ENCODE measurements at places on chromosomes 13 and 19.

DNA sequence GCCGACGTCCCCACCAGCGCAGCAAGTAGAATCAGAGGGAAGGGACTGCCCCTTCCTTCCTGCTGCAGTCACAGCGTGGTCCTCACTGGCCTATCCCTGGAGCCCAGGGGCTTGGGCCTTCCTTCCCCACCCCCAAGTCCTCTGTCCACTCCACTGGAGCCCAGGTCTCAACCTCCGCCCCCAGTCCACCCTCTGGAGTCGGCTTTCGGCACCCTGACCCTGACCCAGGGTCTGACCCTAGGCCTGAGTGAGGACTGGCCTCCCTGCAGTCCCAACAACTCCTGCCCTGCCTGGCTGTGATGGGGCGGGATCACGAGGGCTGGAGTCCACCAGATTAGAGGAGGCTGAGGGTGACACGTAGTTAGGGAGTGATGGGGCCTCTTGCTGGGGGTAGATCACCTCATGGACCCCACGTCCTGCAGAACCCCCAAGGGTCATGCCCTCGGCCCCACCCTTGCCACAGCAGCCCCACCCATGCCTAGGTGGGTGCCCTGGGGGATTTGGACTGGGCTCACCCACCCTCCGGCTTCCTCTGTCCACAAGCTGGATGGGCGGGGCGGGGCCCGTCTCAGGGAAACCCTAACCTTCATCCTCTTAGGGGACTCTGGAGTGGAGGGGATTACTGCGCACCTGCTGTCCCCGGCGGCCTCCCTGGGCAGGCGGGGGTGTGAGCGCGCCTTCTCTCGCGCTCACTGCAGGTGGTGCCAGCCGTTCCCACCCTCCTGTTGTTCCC is 3.8 kb downstream of the RAX2 start:
- no peak for DNase-seq

DNA sequence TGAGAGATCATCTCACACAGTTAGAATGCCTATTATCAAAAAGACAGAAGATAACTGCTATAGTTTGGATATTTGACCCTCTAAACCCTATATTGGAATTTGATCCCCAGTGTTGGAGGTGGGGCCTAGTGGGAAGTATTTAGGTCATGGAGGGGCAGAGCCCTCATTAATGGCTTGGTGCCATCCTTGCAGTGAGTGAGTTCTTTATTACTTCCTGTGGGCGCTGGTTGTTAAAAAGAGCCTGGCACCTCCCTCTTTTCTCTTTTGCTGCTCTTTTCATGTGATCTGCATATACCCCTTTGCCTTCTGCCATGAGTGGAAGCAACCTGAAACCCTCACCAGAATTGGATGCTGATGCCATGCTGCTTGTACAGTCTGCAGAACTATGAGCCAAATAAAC is 66.8 kb downstream of the TDRD3 start:
- DNase-seq: no peak

- no peak for DNase-seq
These were observed 1.4 kb upstream of the LRG1 start for GRCh38 chr19:4541114-4541805.

DNA sequence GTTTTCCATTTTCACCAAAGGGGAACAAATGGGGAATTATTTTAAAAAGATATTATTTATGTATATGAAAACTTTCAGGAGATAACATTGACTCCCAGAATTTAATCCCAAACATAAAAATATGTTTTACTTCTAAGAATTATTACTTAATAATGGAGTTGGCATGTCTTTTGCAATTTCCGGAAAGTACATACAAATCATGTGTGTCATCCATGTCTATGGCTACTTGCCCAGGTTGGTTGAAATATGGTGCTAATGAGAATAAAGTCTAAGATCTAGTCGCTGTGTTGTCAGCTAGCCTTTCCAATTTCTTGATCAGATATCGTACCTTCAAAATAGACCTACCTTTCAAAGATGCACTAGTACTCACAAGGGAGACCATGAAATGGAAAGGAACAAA is 1003.2 kb upstream of the PCDH20 start:
- DNase-seq: no peak

DNA sequence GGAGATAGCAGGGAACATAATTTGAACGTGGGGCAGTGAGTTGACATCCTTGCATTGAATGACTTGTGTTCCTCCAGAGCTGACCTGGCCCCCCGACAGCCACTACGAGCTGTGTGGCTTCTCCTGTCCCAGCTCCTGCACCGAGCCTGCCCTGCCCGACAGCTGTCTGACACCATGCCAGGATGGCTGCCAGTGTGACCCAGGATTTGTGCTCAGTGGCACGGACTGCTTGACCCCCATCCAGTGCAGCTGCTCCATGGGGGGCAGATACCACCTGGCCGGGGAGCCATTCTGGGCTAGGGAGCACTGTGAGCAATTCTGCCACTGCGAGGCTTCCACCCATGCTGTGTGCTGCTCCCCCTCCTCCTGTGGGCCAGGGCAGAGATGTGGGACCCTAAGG is 29.2 kb upstream of the FXYD3 start:
- no peak for DNase-seq

DNA sequence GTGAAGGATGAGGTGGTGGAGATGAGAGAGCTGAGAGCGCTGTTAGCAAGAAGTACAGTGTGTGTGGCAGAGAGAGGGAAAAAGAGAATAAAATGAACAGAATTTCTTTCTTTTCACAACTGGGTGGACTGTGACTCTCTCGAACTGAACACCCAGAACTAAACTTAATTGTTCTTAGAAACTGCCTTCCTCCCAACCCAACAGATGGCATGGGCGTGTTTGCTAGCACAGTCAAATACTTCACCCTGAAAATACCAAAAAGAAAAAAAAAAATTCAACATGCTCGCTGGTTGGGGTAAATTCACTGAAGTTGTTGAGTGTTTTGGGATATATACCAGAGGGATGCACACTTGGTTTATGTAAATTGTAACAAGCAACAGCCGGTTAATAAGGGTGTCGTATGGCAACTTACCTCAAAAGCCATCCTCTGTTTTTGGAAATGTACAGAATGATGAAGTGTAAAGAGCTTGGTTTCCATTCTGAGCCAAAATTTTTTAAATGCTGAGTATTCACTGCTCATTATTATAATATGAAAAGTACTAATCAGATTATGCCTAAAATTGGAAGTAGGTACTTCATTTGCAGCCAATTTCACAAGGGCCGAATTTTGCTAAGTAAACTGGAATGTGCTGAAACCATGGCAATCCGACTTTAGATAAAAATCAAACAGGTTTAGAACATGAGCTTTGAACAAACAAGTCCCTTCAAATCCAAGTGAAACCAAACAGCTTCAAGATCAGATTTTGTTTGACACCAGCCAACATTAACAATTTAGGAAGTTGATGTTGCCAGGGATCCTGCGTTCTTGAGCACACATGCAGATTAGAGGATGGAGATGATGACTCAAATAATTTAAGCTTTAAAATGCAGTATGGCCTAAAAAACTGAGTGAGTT is 115.8 kb downstream of the ZIC5 start:
- DNase-seq: no peak

DNA sequence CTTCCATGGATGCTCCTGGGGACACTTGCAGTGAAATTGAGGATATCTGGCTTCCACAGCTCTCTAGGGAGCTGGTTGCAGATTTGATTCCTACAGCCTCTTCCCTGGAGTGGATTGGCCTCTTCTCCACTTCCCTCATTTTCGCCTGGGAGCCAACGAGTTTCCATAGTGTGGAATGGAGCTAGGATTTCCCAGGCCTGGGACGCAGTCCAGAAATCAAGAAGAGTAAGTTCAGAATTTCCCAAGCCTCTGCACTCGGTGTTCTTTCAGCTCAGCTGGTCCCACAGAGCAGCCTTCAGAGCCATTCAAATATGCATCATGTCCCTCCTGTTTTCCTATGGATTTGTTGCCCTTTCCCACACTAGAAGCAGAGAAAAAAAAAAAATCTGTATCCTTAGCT is 68.2 kb downstream of the RAP2A start:
- DNase-seq: no peak
